Substantia nigra (tissue), 51 donors: ENCODE measurements at places on chromosomes 1 and 21.

DNA sequence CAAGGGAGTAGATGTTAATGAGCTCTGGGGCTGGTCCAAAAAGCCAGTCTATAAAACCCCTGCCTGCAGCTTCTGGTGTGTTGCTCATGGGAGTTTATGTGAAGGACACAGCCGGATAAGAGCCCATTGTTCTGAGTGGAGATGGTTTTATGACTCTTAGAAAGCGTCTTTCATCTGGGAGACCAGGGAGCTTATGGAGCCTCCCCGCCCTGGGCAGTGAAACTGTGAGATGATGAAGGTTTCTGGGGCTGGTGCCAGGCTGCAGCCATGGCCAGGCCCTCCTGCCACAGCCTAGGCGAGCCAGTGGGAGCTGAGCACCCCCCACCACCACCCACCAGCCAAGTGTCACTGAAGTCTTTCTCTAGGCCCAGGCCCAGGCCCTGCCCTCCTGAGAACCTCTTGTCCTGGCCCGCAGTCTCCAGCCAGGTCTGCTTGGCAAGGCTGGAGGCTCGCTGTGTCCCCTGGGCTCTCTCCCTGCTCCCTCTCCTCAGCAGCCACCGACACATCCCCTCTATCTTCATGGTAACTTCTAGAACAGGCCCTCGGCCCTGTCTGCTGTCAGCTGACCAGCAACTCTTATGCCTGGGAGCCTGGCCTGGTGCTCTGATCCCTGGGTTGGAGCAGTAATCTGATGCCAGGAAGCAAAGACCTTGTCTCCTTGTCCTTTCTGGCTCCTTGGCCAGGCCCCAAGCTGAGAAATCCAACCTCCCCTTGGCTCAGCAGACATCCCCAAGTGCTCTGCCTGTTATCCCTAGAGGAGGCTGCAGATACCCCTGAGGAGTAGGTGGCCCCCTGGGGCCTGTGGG lies 7.6 kb upstream of the ARHGEF10L start:
- peak; percentile 71 for DNase-seq

DNA sequence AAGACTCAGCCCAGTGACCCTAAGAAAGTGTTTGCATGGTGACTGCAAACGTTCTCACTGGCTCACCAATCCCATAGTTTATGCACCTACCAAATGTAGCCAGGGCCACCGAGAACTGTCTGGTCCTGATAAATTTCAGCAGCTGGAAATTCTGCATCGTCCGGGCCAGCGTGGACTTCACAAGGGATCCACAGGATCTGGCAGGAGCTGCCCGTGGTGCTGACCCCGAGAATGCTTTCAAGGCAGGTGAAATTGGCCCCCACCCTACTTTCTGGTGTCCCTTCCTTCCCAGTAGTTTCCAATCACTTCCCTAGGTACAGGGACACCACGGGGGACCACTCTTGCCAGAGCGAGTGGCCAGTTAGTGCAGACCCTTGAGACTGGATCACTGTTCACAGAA lies 26.2 kb downstream of the UBASH3A start:
- DNase-seq = no peak

DNA sequence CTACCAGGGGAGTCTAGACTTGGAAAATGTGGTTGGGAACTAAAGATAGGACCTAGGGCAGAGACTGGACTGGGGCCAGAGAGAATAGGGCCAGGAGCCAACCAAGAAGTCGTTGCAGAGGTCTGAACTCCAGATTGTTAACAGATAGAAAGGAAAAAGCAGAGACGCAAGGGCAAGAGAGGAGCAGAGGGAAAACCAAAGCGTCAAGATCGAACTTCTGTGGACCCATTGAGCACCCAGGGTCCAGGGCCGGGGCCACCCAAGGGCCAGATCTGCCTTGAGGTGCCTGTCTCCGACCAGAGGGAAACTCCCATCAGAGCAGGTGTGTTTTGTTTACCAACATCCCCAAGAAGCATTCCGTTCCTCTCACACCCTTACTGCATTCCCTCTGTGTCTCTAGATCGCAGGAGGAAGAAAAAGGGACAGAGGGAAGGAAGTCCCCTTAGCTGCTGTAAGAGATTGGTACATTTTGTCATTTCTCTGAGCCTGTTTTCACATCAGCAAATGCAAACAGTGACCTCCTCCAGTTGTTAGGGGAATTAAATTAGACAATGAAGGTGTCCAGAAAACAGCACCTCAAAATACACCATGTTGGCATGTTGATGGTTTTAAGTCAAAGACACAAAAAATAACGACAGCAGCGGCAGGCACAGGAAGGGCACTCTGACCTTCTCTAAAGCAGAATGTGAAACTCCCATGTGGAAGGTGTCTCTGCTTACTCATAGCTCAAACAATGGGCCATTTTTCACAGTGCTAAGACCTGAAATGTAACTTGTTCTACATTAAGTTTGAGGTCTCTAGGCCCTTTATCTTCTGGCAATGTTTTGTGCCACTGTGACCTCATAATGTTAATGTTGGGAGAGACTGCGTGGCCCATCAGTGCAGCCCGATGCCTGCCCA lies 105.8 kb upstream of the RAB4A start:
- DNase-seq = no peak

GRCh38 chr21:30463713-30464112 lies 16.5 kb downstream of the KRTAP19-1 start:
- no peak for DNase-seq

DNA sequence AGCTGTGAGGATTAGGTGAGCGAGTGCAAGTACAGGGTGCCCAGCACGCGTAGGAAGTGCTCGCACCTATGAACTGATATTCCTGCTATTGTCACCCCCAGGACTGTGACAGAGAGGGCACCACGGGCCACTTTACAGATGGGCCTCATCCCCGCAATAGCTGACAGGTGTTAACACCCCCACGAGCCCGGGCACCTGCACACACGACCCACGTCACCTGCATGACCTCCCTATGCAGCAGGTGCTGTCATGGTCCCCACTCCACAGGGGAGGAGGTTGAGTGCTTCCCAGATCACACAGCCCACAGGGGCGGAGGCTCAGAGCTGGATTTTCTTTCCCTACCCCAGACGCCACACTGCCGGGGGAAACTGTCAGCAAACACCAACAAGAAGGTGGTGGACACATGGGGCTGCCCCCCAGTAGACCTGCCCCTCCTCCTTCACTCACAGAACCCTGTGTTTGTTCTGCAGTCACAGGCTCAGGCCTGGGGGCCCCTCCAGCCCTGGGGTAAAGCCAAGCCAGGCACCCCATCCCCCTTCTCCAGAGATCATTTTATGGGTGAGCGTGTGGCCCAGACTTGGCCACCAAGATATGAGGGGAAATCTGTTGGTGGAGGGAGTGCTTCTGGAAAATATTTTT lies 465.5 kb downstream of the MATN1 start:
- no peak for DNase-seq

GRCh38 chr1:25683731-25684130 lies 67.1 kb downstream of the MAN1C1 start:
- DNase-seq = no peak

DNA sequence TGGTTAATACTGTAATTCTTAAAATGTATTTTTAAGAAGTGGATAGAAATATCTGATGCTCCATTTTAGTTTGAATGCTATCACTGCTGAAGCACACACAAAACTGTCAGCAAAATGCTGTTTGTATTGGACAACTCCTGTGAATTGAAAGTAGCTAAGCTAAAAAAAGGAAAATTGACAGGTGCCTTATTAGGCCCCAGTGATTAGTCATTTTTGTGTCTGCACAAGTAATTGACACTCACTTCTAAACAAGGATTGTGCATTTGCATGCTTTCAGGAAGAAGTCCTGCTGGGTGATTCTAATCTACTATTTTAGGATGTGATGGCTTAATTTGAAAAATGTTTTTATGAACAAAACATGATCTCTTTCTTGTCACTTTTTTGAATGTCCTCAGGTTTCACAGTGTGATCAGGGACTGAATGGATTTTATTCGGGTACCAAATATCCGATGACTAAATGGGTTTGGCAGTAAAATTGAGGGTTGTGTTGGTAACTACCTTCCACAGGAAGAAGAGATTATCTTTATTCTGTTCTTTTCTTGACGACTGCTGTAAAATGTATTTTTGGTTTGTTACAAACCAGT lies 13.0 kb upstream of the MAP3K7CL start:
- DNase-seq = no peak

GRCh38 chr1:116166011-116166571 lies 54.9 kb downstream of the MAB21L3 start:
- no peak for DNase-seq

DNA sequence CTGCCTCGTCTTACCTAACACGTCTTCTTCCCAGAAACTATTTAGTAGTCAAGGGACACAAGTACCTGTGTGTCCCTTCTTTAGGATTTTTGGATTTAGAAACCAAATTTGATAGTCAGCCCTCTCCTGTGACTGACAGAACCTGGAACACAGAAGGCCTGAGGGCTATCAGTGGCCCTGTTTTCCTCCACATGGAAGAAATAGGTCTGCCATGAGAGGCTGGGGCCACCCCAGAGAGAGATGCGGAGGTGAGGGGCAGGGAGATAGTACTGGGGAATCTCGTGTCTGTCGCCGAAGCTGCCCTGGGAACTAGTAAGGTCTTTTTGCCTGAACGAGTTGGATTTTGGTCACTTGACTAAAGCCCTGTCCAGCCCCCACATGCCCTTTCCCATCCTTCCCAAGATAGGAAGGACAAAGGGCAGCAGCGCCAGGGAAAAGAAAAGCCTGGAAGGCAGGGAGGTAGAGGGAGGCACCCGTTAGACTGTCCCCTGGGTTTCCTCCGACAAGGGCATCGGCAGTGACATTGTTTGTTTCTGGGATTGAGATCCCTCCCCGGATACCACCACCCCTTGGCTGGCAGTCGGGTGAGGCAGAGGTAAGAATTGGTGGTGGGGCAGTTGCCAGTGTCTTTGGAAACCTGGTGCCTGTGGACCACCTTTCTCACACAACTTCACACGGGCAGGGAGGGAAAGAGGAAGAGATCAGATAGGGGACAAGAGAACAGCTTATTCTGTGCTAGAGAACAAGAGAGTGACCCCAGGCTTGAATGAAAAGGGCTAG lies 19.8 kb downstream of the SMIM12 start:
- DNase-seq = no peak

GRCh38 chr1:186577216-186577615 lies 103.0 kb downstream of the PTGS2 start:
- no peak for DNase-seq

GRCh38 chr1:221575605-221576004 lies 166.3 kb downstream of the DUSP10 start:
- DNase-seq = no peak

DNA sequence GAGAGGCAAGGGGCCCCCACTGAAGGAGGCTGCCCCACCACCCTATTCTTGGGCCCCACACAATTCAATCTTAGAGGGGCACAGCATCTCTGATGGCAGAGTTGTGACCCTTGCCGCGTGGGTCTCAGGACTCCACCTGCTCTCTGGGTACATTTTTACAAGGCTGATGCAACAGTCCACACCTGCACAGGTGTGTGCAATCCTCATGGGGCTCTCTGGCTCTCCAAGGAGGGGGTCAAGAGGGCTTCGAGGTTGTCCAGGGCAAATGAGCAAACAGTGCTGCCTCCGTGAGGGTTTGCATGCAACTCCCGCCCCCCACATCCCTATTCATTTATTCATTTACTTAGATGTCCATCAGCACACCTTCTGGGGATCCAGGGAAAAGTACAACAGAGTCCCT lies 81.6 kb upstream of the IFFO2 start:
- no peak for DNase-seq

DNA sequence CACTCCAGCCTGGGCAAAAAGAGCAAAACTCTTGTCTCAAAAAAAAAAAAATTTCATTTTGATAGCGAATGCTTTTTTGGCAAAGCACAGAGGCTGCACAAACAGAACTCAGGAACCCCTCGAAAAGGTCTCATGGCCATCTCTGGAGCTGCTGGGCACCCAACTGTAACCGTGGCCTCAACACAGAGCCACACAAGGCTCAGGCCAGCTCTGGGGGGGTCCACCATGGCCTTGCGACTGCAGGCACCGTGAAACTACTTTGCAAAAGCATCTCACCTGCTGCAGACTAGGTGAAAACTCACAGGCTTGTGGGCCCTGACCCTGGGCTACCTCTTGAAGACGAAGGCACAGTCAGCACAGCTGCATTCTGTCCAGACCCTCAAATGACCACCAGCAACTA lies 16.1 kb upstream of the TMEM240 start:
- no peak for DNase-seq

- DNase-seq = no peak
Observed at GRCh38 chr1:225580238-225581099, 72.5 kb downstream of the ENAH start.

GRCh38 chr1:4351453-4351852 lies 303.0 kb upstream of the AJAP1 start:
- DNase-seq = no peak

GRCh38 chr1:31583082-31583994 lies 7.0 kb downstream of the TINAGL1 start:
- no peak for DNase-seq

GRCh38 chr1:9119745-9120144 lies 9.2 kb downstream of the GPR157 start:
- DNase-seq = no peak

DNA sequence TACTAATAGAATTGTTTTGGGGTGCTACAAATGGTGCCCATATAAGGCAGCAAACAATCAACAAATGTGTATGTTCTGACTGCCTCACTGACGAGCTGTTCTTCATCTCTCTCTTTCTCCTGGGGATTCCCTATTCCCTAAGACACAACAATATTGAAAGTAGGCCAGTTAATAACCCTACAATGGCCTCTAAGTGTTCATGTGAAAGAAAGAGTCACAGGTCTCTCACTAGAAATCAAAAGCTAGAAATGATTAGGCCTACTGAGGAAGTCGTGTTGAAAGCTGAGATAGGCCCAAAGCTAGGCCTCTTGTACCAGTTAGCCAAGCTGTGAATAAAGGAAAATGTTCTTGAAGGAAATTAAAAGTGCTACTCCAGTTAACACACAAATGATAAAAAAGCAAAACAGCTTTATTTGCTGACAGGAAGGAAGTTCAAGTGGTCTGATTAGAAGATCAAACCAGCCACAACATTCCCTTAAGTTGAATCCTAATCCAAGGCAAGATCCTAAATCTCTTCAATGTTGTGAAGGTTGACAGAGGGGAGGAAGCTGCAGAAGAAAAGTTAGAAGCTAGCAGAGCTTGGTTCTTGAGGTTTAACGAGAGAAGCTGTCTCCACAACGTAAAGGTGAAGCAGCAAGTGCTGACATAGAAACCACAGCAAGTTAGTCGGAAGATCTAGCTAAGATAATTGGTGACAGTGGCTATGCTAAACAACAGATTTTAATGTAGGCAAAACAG lies 26.3 kb downstream of the ATP2B4 start:
- DNase-seq = no peak

GRCh38 chr1:234899730-234900072 lies 228.9 kb downstream of the TOMM20 start:
- no peak for DNase-seq

GRCh38 chr1:153647346-153647714 lies 11.2 kb upstream of the SNAPIN start:
- no peak for DNase-seq
